GM04503 (cell line): ENCODE measurements at places on chromosomes 5 and 9.

DNA sequence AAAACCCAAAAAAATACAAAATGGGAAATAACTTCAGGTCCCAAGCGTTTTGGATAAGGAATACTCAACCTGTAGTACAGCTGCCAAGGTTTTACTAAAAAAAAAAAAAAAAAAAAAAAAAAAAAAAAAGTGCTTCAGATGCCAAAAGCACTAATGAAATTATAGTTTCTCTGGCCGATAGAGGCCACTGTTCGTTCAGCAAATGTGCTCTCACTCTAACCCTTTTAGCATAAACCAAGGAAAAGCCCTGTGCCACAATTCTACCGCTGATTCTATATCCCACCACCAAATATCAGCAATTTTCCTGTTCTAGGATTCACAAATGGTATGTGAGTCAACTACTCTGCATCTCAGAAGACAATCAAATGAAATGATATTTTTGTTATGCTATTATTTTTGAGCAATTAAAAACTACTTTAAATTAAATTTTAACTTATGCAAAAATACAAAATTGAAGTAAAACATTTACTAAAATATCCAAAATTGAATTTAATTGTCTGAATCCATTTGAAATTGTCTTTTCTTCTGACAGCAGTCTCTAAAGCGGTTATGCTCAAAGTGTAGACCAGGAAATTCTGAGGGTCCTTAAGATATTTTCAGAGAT is 79.8 kb downstream of the RICTOR start:
- no peak for DNase-seq

- DNase-seq, result no peak
These were observed 86.7 kb downstream of the INSYN2B start for GRCh38 chr5:169893571-169893970.

DNA sequence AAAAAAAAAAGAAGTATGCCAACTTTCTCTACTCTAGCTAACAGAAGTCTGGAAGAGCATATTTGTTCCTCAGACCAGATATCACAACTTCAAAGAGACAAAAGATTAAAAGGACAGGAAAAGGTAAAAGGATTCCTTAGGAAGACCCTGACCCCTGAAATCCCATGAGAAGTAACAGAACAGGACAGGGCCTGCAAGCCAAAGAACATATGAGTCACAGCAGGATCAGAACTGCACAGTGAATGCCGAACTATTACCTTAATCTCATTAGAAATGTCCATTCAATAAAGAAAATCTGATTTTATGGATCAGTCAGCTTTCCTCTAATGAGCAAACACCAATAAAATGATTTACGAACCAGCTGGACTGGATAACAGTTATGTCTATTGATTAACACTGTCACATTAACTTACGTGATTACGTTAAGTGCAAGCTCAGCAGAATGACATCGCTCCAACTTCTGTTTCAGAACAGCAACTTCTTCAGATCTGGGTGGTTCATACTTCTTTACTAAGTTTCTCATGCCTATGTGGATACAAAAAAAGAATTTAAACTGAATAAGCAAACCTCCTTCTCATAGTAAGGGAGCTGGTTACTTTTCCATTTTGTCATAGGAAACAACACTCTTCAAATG is 13.6 kb downstream of the CCNH start:
- DNase-seq, result no peak

GRCh38 chr5:67542479-67542878 is 345.9 kb upstream of the CD180 start:
- DNase-seq, result no peak

DNA sequence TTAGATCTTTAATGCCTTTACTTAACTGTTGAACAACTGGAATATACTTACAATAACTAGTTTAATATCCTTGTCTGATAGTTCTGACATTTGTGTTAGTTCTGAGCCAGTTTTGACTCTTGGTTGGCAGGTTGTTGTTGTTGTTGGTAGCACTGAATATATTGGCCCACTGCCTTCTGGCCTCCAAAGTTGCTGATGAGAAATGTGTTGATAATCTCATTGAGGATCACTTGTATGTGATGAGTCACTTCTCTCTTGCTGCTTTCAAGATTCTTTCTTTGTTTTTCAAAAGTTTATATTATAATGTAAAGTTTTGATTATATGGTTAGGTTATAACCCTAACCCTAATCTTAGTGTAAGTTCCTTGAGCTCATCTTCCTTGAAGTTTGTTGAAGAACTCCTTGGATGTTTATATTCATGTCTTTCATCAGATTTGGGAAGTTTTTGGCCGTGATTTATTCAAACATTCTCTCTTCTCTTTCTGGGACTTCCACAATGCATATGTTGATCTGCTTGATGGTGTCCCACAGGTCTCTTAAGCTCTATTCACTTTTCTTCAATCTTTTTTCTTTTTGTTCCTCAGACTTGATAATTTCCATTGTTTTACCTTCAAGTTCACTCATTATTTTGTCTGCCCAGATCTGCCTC is 149.7 kb downstream of the FGF18 start:
- DNase-seq, result no peak

- DNase-seq, result no peak
These were observed 130.2 kb downstream of the MAT2B start for GRCh38 chr5:163635631-163636030.

- no peak for DNase-seq
These were observed 51.9 kb downstream of the ERCC6L2 start for GRCh38 chr9:95927271-95928004.

DNA sequence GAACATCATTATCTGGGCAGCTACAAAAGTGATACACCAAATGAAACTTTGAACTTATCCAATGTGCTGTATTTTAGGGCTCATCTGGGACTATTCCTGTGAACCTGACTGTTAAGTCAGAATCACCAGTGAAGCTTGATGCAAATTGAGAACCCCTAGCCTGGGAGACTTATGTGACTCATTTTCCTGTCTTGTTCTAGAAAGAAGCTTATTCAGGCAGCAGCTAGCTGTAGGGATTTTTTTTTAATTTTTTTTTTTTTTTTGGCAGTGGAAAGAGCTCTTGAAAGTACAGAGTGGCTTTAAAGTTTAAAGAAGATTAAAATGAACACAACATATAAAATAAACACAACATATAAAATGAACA is 81.1 kb upstream of the TNFAIP8 start:
- DNase-seq, result no peak

DNA sequence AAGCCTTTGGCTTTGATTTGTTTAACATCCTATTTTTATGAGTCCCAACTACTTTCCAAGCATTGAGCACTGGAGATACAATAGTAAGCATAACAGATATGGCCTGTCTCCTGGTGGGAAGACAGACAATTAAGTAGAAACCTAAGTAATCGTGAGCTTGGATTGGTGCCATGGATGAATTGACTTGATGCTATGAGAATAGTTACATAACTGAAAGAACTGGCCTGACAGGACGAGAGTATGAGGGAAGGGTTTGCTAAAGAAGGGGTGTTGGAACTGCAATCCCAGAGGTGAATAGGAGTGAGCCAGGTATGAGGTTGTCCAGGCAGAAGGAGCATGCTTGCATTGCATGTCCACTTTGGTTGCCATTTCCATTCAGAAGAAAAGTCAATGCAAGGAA is 52.4 kb downstream of the GPR21 start:
- DNase-seq, result no peak

- DNase-seq, result no peak
These were observed 92.0 kb downstream of the PHF2 start for GRCh38 chr9:93668261-93668871.

DNA sequence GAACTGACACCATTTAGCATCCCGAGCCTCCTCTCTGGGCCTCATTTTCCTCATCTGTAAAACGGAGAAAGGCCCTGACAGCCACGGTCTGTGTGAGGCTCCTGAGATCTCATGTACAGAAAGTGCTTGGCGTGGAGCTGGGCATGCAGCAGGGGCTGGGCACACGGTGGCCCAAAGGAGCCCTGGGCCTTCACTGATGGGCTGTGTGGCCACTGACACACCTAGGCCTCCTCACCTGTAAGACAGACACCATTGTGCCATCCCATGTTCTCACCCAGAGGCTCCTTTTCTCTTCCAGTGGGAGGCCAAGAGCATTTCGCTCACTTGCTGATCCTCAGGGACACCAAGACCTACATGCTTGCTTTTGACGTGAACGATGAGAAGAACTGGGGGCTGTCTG is 1.6 kb downstream of the ORM1 start:
- no peak for DNase-seq

GRCh38 chr9:77899679-77900354 is 131.8 kb downstream of the GNAQ start:
- DNase-seq, result no peak
